ENCODE measurements at places on chromosomes 16 and 17.
A peak's percentile ranks its signal among the peaks of the same experiment; 100 is the strongest.

- DNase-seq: no peak
Observed at GRCh38 chr16:77168901-77169300, 22.1 kb upstream of the MON1B start.

DNA sequence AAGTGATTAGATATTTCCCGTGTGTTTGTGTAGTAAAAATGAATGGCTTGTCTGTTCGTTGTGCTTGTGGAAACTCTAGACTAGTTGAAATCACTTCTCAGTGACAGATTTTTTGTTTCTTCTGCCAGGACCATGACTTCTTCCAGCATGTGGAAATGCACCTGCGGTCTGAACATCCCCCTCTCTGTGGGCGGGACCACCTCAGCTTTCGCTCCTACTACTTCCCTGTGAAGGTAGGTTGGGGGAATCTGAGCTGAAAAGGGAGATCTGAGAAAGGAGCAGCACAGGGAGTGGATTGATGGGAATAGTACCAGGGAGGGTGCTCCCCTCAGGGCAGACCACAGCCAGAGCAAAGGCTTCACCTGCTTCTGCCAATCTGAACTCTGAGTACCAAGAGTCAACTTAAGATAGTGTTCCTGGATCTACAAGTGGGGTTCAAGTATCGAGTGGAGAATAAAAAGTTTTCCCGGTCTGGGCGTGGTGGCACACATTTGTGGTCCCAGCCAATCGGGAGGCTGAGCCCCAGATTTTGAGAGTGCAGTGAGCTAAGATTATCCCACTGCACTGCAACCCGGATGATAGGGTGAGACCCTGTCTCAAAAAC lies 47.5 kb downstream of the SF3B3 start:
- DNase-seq: no peak

GRCh38 chr16:53372992-53373871 lies 61.0 kb upstream of the RBL2 start:
- peak; percentile 79 for DNase-seq

DNA sequence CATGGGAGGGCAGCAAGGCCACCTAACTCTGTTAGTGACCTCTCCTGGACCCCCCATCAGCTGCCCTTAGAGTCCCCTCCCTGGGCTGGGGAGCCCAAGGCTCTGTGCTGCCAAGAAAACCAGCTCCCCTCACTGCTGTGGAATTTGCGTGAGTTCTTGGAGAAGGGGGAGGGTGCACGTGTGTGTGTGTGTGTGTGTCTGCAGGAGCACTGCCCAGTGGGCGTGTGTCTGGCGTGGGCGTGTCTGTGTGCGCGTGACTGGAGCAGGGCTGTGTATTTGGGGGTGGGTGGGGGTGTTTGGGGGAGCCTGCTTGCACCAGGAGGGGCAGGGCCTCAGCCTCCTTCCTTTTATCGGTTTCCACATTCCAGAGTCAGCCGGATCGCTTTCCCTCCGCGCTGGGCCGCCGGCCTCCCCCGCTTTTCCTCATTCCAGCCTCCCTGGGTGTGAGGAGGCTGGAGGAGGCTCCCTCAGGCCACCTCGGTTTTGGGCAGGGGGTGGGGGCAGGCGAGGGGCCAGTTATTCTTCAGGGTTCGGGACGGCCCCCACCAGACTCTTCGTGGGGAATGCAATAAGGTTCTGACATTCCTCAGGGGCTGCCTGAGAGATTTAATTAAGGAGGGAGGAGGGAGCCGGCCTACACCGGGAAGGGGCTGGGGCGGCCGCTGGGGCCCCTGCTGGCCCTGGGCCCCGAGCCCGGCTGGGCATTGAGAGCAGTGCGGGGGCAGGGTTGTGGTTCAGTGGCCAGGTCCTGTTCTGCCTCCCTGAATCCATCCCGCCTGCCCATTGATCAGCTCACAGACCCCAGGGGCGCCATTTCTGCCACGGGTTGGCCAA lies 2.5 kb downstream of the VASN start:
- DNase-seq: peak; percentile 68

DNA sequence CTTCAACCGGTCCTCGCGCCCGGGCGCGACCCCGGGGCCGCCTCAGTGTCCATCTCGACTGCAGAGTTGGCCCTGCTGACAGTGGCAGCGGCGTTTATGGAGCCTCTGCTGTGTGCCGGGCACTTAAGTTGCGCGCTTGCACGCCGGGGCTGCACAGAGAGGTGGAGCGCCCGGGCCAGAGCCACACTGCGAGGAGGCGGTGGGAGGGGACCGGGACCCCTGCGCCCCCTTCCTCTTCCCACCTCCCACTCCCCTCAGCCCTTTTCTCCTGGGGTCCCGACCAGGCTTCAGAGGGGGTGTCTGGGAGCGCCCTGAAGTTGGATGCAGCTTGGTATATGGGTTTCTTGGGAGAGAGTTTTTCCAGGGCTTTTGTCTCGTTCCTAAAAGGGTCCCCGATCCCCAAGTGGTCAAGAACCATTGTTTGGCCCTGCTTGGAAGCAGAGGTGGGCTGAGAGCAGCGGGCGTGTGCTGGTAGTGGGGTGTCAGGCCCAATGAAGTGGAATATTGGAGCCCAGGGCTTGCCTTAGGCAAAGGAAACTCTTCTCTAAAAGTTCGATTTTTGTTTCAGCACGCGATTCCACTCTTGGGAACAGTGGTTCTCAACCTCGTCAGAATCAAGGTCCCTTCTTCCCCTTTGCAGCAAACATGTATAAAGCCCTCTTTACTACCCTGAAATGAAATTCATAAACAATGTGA lies 605 bp downstream of the MRTFB start:
- DNase-seq: no peak

GRCh38 chr17:62017496-62017895 lies 47.6 kb downstream of the MED13 start:
- no peak for DNase-seq

DNA sequence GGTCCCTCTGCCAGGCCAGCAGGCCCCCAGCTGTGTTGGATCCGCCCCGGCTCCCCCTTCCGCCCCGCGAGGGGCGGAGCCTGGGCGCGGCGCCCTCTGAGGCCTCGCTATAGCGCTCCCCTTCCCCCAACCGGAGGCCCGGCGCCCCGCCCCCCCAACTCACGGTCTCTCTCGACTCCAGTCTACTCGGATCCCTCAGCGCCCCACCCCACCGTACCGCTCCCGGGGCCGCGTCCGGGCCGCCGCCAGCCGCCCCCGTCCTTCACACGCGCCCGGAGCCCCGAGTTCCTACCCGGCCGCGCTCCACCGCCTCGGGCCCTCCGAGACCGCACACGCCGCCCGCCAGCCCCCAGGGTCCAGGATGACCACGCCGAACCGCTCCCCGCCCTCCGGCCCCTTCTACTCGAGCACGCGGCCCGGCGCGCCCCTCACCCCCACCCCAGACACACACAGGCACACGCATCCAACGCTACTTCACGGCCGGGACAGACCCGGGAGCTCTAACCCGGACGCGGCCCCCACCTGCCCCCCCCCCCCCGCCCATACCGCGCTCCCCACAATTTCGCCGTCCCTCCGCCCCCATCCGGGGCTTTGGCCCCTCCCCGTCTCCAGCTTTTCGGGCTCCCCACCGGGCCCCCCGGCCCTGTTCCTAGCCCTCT lies 1.4 kb downstream of the PHF23 start:
- DNase-seq: peak; percentile 89

DNA sequence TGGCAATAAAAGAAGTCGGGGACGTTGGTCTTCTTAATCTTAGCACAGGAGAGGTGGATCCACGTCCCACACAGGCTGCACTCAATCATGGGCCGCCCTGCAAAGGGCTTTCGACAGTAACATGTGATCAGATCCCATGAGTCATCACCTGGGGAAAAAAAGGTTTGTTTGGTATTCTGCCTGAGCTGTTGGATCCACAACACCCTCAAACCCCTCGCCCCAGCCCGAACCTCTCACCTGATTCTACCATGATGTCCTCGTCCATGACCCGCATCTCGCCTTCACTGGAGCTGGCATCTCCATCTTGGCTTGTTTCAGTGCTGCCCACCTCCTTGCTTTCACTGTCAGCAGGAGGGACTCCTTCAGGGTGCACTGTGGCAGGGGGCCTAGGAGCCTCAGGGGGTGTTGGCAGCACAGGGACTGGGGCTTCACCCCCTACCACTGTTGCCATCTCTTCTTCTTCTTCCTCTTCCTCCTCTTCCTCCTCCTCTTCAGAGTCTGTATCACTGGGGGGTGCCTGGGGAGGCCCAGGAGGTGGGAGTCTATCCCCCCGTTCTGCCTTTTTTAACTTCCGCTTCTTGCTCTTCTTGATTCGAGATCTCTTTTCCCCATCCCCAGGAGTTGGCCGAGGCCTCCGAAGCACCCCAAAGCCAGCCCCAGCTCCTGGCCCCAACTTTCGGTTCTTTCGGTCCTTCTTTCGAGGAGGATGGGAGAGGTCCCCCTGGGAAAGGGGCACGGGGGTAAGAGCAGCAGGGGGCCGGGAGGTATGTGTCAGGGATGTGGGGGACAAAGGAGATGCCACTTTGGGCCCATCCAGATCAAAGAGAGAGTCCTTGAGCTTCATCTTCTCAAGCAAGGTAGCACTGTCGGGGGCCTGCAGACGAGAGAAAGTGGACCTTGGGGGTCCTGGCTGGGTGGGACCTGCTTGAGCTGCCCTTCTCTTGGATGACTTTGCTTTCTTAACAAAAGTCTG lies 1.7 kb upstream of the DVL2 start:
- DNase-seq: no peak

- no peak for DNase-seq
Observed at GRCh38 chr16:71570144-71570543, 6.7 kb downstream of the TAT start.

DNA sequence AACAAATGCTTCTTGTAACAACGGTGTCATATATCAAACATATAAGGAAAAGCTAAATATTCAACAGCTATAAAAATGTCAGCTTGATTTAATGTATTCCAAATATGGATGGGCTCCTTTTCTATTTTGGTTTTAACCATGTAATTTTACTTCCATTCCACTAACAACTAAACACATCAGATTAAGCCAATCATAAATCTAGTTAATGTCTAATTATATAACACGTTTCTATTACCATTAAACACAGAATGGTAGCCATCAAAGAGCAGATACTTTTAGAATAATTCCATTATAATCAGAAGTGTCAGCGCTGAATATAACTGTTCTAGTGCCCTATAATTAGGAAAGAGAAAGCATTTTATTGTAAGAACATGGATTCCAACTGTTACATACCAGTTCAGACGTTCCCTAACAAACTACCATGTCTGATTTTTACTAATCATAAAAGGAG lies 10.0 kb downstream of the CMC2 start:
- no peak for DNase-seq

GRCh38 chr16:72946474-72947194 lies 101.3 kb downstream of the ZFHX3 start:
- DNase-seq: no peak

DNA sequence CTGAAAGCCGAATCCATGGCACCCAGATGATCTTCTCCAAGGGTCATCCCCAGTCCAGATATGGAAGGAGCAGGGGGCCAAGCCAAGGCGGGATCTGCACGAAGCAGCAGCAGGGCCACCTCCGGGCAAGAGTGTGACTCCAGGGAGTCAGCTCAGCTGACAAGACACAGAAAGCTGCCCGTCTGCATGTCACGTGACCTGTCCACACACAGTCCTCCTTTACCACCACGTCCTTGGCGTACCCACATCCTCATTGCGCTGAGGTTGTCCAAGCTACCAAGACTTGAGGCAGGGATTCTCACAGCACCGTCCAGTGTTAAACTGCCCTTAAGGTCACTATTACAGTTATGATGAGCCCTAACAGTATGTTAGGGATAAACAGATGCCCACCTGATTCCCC lies 11.3 kb upstream of the CYTH1 start:
- DNase-seq: no peak

DNA sequence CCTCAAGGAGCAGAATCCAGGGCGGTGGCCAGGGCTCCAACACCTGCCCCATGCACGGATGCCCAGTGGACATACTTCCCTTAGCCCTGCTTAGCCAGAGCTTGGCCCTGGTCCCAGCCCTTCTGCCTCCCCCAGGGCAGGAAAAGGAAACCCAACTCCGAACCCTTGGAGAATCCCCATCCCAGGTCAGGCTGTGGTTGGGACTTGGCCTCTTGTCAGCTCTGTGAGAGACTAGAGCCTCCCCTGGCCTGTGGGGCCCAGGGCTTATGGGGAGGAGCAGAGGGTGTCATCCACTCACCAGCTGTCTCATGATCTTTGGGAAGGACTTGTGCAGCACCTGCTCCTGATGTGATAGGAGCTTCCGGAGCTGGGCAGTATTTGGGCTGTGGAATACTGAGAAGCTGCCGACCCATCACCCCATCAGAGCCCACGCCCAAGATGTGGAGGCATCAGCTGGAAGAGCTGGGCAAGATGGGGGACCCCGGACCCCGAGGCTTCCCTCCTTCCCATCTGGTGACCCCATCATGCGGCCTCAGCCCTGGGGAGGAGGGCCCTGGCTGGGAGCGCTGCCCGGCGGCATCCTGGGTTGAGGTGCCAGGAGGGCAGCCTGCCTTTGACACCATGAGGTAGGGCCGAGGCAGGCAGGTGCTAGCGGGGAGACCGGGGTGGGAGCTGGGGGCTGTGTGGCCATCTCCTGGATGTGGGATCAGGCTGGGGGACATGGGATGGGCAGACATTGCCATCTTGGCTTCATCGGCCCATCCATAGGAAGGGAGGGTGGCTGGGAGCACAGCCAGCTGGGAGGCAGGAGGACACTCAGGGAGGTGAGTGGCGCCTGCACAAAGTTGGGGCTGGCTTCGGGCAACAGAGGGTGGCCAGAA lies 45.1 kb downstream of the TNFRSF13B start:
- peak; percentile 8 for DNase-seq

- DNase-seq: no peak
Observed at GRCh38 chr17:35866341-35866950, 2.2 kb downstream of the HEATR9 start.
